ENCODE measurements at places on chromosomes 2 and 18.

DNA sequence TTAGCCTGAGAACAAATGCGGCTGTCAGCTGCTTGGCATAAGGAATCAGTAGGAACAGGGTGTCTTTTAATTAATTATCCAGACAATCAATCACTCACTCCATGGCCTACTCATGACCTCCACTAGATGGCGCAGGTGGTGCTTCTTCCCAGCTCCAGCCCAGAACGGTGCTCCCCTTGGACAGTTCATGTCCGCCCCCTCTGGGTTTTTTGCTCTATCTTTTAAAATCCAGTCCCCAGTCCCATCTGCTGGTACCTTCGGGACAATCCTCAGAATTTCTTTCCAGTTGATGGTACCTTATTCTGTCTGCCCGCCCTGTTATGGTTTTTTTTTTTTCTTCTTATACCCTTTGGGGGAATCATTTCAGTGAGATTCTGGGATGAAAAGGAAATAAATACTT, 99.8 kb downstream of the CACNB4 start:
- DNase-seq: peak; percentile 40

DNA sequence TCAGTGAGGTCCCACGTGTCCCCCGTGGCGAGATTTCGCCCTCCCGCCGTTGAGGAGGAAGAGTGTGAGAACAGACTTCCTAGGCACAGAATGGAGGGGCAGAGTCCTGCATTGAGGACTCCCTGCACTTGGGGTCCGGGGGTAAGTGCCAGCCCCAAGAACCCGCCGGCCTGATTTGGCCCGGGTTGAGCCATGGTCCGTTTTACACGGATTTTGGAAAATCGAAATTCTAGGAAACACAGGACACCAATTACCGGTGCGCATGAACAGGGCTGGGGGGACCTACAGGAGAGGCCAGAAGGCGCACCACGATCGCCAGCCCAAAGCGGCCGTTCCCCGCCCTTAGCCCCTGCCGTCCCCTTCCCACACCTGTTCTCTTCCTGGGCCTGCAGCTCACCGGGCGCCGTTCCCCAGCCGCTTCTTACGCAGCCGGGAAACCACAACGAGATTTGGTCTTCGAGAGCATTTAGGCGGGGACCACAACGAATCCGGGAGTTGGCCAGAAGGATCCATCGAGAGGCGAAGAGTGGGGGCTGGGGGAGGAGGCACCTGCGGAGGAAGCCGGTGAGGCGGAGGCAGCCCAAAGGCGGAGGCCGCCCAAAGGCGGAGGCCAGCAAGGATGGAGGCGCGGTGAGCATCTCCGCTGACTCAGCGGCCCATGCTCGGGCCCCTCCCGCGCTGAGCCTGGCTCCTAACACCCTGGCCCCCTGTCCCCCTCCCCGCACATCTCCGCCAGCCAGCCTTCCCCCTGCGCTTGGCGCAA, 464 bp upstream of the TLX2 start:
- no peak for DNase-seq

DNA sequence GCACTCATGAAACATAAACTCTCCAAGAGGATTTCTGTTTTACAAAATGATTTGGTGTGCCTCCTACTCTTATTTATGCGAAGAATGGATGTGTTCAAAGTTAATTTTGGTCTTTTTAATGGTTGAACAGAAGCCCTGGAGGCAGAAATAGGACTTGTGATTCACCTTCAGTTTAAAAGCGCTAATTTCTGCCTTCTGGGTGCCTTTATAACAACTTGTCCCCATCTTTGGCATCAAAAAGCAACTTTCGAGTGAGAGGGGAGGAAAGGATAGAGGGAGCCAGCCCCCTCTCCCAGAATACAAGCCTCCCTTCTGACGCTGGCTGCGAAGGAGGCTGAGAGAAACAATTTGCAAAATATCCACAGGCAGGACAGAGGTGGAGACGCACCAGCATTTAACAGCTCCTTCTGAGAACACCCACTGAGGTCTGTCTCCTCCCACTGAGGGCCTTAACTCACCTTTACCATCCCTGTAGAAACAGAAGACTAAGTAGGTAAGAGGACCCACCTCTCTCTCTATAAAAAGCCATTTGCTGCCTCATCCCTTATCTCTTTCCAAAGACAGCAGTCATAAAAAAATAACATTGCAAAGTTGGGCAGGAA, 24.3 kb upstream of the BCL11A start:
- no peak for DNase-seq

DNA sequence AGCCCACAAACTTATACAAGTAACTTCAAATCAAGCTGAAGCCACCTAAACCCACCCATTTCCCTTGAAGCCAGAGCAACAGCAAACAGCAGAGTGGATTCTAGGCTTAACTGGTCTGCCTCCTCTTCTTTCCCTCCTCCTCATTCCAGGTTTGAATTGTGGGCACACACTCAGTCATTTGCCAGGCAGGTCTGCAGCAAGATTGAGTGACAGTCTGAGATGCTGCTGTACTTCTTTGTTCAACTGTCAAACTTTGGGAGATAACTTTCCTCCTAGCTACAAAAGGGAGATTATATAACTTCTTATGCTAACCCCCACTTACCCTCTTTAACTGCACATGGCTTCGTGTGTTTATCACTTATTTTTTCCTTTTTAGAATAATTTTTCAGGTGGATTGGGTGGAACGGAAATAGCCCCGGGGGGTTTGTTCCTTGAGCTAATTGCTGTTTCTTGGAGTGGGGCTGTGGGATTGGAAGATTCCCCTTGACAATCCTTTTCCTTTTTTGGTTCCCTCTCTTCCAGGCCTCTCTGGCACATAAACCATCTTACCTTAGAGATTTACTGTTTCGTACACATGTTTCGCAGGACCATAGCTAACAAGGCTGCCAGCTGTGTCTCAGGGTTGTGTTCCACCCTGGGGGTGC, 55.0 kb downstream of the RNF144A start:
- DNase-seq: no peak

DNA sequence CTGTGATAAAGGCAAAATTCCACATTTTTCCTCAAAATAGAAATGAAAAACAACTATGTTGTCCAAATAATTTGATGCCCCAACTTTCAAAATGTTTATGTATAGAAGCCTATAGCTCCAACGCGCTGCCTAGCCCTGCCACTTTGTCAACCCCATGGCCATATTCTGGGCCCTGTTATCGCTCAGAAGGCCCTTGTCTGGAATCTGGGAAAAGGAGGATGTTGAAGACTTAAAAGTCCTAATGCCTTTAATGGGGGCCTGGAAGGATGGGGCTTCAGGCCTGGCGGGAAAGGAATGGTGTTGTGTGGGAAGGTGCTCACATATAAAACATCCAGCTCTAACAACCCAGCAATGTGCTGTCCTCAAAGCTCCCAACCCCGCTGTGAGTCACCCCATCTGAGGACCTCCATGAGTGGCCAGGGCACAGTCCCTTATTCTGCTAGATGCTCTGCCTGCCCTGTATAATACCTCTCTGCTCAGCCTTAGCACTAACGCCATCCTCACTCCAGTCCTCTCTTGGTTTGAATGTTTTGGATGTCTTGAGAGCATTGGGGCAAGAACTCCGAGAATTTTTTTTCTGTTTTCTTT, 86.0 kb downstream of the ACSL3 start:
- DNase-seq: peak; percentile 34

GRCh38 chr18:10514082-10514481, 11.7 kb upstream of the NAPG start:
- DNase-seq: no peak

GRCh38 chr18:65487569-65487968, 263.2 kb upstream of the CDH7 start:
- no peak for DNase-seq

DNA sequence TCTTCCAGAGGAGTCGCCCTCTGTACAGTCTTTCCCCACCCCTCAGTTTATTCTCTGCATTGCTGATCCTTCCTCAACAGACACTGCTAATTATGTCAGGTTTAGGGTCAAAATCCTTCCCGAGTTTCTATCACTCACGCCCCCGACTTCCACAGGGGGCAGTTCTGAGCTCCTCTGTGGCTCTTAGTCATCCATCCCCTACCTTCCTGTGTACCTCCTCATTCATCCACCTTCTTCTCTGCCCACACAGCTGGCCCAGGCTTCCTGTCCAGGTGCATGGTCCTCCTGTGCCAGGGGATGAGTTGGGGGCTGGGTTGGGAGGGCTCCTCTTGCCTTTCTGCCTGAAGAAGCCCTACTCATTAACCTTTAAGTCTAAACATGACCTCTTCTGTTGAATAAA, 202.9 kb downstream of the ARL4C start:
- DNase-seq: no peak

GRCh38 chr2:234840336-234840735, 111.5 kb upstream of the SH3BP4 start:
- peak; percentile 97 for DNase-seq

DNA sequence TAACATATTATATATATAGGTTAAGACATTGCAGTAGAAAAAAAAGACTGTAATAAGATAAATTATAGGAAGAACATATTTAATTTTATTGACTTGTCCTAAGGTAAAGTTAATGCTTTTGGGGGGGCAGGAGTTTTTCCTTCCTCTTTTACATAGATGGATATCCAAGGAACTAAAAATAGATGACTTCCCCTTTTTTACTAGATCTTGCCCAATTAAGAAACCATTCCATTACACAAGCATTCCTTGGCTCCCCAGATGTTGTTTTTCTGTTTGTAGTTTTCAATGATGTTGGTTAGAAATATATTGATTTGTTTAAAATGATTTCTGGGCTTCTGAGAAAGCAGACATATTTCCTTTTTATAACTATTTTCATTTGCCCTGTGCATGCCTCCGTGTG, 22.4 kb upstream of the PMAIP1 start:
- DNase-seq: no peak

- no peak for DNase-seq
Observed at GRCh38 chr2:41900101-41900577, 147.7 kb upstream of the PKDCC start.

GRCh38 chr18:54801374-54801773, 26.9 kb upstream of the RAB27B start:
- peak; percentile 16 for DNase-seq

- DNase-seq: no peak
Observed at GRCh38 chr2:70831861-70832260, 3.8 kb downstream of the CD207 start.

Data from iris pigment epithelial cell (primary cell).